ENCODE measurements at places on chromosomes 3 and 15.

GRCh38 chr3:68090571-68090970 lies 436.2 kb upstream of the SUCLG2 start:
- DNase-seq, result no peak

DNA sequence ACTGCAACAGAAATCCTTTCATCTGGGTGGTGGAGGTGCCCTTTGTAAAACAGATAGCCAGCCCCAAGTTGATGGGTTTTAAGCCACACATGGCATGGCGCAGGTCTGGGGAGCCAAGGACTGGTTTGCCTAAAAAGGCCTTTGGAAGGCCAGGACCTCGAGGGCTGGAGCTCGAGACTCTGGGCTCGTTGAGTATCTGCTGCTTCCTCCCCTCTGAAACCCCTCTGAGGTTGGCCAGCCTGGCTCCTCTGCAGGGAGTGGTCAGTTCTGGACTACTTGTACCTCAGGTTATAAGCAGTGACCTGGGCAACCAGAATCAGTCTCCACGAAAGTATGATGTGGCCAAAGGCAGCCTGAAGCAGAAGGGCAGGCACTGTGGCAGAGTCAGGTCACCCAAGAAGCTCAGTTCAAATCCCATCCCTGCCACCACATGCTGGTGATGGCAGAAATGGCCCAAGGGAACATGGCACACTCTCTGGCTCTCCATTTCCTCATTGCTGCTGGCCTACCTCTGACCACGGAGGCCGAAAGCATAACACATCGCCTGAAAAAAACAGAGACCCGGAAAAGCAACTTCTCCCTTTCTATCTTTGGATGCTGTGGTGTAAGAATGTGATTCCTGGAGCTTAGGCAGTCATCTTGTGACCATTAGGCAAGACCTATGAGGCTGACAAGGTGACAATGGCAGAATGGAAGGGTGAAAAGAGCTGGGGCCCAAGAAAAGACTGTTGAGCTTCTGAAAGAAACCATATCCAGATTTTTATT lies 51.2 kb downstream of the WNT7A start:
- no peak for DNase-seq

GRCh38 chr3:157354254-157354653 lies 82.4 kb upstream of the PTX3 start:
- no peak for DNase-seq

DNA sequence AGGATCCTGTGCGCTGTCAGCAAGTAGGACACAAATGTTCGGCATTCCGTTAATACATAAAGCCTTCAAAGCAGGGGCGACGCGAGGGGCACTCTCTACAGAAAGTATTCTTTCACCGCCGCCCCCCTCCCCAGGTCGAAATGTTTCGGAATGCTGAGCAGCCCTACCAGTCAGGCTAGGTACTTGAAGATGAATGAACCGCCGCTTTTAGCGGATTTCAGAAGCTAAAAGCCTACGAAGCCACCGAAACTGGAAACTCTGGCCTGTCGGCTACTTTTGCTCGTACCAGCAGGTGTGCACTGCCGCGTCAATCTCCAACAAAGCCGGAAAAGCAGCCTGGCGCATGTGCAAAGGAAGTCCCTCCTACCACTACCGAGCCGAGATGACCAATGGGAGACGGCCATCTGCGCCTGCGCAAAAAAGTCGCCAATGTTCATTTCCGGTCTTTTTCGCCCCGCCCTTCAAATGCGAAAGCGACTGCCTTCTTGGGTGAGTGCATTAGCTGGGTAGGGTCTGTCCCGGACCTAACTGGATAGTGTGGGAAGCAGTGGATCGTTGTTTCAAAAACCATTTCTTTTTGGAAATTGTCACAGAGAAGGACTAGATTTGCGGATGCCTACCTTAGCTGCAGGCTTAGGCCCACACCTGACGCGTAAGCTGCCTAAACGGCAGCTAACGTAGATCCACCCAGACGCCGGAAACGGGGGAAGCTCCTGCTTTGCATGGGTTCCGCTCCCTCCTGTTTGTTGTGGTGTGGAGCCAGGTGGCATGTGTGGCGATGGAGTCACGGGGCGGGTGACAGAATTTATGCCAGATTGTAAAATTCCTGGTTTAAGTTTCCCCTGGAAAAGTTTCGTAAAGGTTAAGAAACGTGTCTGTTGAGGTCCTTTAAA lies at the start of gene WDR5B:
TSS of gene WDR5B (minus strand) at position 301 of the 893 bp plus-strand sequence. CDS start 534 bp downstream, outside the sequence.
- DNase-seq, result peak; percentile 96

GRCh38 chr15:34793901-34794300 lies 1.4 kb downstream of the ACTC1 start:
- no peak for DNase-seq

GRCh38 chr3:87771337-87772192 lies 287.2 kb downstream of the CGGBP1 start:
- DNase-seq, result no peak

GRCh38 chr3:127455541-127456450 lies 134.7 kb downstream of the TPRA1 start:
- DNase-seq, result no peak

DNA sequence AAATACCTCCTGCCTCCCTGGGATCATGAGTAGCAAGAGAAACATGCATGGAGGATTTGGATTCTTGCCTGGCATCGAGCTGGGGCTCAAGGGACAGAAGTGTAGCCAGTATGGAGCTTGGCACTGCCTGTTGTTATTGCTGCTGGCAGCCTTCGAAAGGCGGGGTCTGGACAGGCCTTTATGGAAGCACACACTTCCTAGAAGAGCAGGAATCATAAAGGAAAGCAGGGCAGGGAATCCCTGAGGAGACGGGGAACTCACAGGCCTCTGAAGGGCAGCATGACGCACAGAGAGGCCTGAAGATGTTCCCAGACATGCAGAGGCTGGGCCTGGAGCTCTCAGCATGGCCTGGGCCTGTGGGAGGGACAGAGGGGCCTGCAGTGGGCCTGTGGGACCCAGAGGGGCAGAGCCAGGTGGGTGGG lies 18.6 kb upstream of the SLC41A3 start:
- DNase-seq, result no peak

GRCh38 chr3:28569357-28569756 lies 220.7 kb upstream of the AZI2 start:
- no peak for DNase-seq

DNA sequence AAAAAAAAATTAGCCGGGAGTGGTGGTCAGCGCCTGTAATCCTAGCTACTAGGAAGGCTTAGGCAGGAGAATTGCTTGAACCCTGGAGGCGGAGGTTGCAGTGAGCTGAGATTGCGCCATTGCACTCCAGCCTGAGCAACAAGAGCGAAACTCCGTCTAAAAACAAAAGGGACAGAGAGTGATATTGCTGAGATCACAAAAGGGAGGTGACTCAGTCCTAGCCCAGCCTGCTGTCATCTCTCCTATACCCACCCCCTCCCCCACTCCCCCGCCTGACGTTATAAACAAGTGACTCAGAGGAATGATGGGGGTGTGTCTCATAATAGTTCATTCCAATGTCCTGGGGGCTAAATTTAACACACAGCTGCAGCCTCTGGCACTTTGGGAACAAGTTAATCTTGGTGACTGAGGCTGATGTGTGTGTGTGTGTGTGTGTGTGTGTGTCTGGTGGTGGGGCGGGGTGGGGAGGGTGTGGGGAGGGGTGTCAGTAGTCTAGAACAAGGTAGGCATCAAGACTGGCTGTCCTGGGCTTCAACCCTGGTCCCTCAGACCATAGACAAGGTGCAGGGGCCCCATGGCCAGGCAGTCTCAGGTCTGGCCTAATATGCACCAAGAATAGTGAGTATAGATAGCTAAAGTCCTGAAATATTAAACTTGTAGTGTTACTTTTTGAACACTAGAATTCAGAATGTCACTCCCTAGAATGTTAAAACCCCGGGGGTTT lies 1.3 kb upstream of the KLHL40 start:
- DNase-seq, result peak; percentile 29

GRCh38 chr3:195386739-195387138 lies 56.1 kb downstream of the ACAP2 start:
- DNase-seq, result no peak

DNA sequence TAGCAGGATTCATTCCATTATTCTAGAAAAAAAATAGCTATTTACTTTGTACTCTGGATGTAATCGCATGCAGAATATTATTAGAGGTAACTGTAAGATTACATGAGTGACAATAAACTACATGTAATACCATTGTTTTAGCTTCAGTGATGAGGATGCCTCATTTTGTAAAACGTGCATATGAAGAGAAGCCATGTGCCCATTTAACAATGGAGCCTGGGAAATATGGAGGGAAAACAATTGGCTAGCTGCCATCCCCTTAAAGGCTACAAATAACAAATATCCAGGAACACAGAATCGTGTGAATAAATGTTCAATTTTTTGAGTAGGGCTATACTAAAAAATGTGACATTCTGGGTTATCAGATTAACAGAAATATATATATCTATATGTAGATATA lies 151.1 kb downstream of the SAMMSON start:
- DNase-seq, result no peak

- no peak for DNase-seq
These were observed 135.0 kb downstream of the TJP1 start for GRCh38 chr15:29687204-29687815.

DNA sequence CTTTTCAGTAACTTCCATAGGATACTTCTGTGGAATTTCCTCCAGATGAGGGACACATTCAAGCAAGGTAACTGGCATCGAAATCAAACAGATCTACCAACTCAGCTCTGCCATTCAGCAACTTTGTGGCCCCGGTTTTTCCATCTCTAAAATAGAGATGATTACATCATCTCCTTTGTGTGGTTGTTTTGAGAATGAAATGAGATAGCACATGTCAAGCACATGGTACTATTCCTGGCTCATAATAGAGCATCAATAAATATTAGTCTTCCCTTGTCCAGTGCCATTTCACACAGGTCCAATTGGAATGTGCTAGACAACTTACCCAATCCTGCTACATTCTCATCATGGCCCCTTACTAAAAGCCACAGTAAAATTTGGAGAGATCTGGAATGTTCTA lies 24.2 kb upstream of the TM4SF4 start:
- DNase-seq, result no peak

- no peak for DNase-seq
These were observed 116.9 kb downstream of the RORA start for GRCh38 chr15:61112231-61112630.

- no peak for DNase-seq
These were observed 335.9 kb downstream of the LPP start for GRCh38 chr3:188489639-188490405.

- no peak for DNase-seq
These were observed 395.3 kb downstream of the GAP43 start for GRCh38 chr3:116018646-116019045.

DNA sequence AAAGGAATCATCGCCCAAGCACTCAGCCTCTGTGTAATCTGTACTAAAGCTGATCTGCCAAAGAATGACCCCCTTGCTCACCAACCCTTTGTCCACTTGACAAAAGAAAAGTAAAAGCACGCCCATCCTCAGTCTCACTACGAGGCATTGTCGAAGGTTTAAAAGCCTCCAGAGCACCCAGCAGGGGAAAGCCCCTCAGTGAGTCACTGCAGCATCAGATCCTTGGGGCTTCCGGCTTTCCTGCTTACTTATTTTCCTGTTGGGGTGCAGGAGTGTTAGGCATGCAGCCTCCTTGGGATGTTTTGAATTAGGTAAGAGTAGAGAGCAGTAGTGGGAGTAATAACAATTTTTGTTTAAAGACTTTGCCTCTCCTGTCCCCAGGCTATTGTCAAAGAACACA lies 216.1 kb downstream of the MTHFS start:
- peak; percentile 47 for DNase-seq

DNA sequence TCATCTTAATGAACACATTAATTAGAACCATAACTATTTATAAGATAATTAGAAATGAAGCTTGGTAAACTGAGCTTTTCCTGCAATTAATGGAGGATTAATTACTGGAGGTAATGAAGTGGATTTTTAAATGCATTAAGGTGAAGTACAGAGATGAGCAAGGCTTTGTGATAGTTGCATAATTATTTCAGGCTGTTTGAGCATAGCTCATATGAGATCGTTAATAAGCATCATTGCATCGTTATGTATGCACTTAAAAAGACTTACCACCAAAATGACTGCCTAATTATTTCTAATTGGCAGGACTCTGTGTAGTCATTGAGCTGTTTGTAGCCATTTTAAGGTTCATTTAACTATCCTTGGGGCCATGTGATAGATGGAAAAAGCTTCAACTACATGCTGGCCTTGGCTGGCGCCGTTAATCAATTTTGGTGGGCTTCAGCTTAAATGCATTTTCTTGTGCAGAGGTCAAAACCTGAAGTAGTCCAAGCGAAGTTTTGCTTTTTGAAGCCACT lies 55.3 kb downstream of the RSRC1 start:
- no peak for DNase-seq

- DNase-seq, result no peak
These were observed 531.3 kb downstream of the ROBO1 start for GRCh38 chr3:79236496-79236895.

DNA sequence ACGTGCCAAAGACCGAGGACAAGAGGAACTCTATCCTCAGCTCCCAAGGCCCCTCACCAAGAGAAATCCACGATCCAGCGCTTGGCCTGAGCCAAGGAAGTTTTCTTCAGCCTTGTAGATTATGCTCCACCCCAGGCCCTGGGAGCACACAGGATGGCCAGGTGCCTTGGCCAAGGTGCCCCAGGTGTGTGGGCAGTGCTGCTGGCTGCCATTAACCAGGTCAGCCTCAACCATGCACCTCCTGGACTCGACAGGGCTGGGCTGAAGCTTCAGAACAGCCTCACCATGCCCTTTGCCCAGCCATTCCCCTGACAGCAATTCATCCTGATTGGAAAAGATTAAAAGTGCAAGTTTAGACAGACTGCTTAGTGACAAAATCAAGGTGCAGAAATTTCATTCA lies 10.9 kb upstream of the MESP1 start:
- DNase-seq, result no peak

GRCh38 chr3:157423337-157423736 lies 13.3 kb upstream of the PTX3 start:
- DNase-seq, result no peak

- DNase-seq, result no peak
These were observed 55.0 kb upstream of the LCTL start for GRCh38 chr15:66620744-66621344.

DNA sequence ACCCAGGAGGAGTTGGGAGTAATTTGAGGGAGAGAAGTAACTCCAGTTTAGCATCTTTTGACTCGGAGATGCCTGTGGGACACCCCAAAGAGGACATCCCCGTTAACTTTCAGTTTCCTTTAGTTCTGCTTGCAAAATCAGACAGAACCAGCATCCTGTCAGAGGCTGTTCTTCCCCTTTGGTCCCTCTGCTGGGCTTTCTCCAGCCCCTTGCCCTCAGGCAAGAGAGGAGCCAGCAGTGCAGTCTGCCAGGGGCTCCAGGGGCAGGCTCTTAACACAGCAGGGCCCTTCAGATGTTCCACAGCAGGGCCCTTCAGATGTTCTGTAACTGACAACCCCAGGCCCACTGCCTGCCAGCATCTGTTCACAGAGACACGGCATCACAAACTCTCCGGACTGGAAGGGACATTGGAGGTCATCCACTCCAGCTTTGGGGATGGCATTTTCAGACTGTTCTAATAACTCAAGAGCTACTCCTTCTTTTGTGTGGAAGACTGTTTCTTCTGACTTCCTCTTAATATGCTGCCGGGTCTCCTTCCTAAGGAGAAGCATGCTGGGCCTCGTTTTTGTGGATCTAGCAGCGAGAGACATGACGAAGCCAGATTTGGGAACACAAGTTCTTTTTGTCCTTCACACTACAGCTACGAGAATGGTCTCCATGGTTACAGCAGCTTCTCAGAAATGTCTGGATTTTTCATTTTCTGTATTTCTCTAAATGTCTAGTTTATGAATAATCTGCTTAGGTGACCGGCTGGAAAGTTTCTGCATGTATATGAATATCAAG lies 51.9 kb downstream of the KY start:
- no peak for DNase-seq

- DNase-seq, result no peak
These were observed 318.5 kb downstream of the TBC1D5 start for GRCh38 chr3:17423786-17424536.
